ENCODE measurements at places on chromosomes 5 and 9. TPM values are rescaled to one million over a fixed set of nuclear protein-coding genes. Genes with fewer than 3 reads are reported as not detected.

DNA sequence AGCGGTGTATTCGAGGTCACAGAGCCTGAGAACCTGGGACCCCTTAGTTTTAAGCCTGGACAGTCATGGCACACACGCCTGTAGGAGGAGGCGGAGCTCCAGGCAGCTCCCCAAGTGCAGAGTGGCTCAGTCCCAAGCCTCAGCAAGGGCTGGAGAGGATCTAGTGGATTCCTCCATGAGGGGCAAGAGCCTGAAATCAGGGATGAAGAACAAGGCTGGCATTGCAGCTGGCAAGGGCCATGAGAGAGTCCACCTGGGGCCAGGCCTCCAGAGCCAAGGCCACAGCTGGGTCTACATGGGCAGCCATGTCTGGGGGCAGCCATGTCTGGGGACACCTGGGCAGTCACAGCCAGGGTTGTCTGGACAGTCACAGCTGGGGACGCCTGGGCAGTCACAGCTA lies 21.9 kb downstream of the ADAMTSL2 start:
- DNase-seq = no peak

The RASEF gene
- 189 TPM for total RNA-seq

DNA sequence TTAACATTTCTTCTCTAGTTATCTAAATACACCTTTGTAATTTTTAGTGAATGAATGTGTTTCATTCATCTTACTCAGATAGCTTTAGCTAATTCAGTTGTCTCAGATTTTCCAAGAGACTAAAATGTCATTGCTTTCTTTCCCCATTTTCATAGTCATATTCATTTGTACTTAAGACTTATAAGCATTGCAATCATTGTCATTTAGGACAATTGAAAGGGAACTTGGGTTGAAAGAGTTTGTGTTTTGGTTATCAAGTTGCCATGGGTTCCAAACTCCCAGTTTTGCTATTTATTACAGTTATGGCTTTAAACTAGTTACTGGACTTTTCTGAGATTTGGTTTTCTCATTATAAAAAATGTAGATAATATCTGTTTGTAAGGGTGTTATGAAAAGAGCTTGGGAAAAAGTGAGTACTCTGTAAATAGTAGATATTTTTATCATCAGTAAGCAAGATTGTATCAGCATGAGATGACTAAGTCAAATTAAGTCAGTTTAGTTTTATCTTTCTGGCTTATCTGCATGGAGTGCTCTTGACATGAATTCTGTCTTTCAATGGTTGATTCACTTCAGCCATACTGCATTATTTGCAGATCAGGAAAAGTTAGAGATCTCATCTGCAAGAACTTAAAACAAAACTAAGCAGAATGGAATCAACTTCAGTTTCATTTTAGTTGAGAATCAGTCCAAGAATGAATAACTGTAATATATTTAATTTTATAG lies 107.5 kb downstream of the PBX3 start:
- no peak for DNase-seq

- no peak for DNase-seq
These were observed 170.0 kb downstream of the NTRK2 start for GRCh38 chr9:84839541-84839940.

The GRM6 gene
- total RNA-seq = not detected

DNA sequence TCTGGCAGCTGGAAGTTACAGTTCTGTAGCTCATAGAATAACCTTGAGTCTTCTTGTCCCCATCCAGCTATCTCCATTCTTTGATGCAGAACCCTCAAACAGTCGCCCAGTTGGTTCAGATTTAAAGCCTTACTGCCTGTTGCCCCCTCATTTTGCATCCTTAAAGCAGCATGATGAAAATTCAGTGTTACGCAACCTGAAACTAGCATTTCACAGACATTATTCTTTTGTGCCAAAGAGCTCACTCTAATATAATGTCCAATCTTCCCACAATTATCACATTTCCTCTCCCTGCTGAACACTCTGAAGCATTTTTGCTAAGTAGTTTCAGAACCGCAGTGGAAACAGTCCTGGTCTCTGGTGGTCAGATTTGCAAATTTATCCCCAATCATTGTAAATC lies 318.0 kb downstream of the PSAT1 start:
- DNase-seq = no peak

The DRD1 gene
- not detected for total RNA-seq

DNA sequence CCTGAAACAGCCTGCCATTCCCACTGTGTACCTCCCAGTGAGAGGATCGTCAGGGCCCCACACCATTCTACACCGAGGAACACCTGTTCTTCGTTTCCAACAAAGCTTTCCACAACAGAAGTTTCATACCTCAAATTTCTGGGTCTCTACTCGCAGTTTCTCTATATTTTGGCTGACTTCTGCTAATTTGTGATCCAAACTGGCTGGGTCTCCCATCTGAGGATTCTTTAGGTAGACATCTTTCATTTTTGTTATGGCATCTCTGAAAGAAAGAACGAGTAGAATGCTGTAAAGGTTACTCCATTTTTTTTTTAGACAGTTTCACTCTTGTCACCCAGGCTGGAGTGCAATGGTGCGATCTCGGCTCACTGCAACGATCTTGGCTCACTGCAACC lies 67.5 kb downstream of the USP20 start:
- DNase-seq = no peak

DNA sequence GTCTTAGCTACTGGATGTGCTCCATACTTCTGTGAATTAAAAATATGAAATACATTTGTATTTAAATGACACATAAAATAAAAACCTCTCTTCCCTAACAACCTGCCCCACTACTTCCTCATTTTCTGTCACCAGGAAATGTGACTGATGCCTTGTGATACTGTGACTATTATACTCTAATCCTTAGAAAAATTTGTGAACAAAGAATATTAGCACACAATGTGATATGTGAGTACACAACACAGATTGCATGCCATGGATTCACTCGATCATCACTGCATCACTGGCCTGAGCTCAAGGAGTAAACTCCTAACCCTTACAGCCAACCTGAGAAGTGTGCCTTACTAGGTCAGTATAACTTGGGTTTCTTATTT lies 281.0 kb downstream of the EFNA5 start:
- DNase-seq = no peak

The PCA3 gene
- not detected for total RNA-seq

GRCh38 chr5:39115644-39116343 lies 41.6 kb upstream of the RICTOR start:
- DNase-seq = no peak

The GPR150 gene
- total RNA-seq = 0.60 TPM

The C5orf22 gene
- total RNA-seq = 21.3 TPM

DNA sequence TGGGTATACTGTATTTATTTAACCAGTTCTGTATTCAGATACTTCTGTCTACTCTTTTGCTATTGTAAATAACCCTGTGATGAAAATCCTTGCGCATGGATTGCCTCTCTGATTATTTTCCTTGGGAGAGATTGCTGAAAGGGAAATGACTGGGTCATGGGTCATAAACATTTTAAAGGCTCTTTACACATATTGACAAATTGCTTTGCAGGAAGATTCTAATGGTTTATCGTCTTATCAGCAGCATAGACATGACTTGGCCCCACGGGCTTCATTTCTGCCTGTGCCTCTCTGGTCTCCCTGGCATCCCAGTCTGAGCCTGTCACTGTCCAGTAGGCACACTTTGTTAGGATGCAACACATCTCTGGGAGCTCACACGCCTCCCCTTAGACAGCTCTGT lies 52.3 kb downstream of the RGS3 start:
- DNase-seq = no peak

DNA sequence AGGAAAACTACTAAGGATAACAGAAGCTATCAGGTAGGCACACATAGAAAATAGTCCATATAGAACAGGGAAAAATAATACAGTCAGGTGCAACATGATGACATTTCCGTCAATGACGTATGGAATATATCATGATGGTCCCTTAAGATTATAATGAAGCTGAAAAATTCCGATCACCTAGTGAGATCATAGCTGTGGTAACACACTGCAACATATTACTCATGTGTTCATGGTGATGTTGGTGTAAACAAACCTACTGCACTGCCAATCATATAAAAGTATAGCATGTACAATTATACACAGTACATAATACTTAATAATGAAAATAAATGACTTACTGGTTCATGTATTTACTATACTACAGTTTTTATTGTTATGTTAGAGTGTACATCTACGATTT lies 60.0 kb downstream of the MEGF9 start:
- DNase-seq = no peak

DNA sequence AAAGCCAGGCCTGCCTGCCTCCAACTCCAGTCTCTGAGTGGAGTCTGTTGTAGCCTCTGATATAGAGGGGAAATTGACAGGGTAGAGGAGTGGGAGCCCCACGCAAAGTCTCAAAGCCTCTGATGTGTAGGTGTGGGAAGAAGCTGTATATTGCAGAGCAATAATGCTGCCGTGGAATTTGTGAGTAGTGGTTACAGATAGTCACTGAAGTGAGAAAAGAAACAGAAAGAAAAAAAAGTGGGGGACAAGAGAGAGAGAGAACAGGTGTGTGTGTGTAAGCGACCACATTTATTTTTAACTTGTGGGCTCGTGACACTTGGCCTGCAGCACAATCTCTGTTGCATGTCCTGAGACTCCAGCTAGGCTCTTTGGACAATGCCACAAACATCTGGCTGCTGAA lies 227.8 kb downstream of the NSG2 start:
- DNase-seq = peak; percentile 28

GRCh38 chr5:72503888-72504491 lies 3.2 kb downstream of the ZNF366 start:
- DNase-seq = no peak

Data from transverse colon (tissue), 4 donors.